Stimulated activated CD8-positive, alpha-beta memory T cell treated with anti-CD3 and anti-CD28 coated beads, Interleukin-4, amount 100 ng/mL, for 48 hours (primary cell): ENCODE measurements at places on chromosomes 5 and 9.

DNA sequence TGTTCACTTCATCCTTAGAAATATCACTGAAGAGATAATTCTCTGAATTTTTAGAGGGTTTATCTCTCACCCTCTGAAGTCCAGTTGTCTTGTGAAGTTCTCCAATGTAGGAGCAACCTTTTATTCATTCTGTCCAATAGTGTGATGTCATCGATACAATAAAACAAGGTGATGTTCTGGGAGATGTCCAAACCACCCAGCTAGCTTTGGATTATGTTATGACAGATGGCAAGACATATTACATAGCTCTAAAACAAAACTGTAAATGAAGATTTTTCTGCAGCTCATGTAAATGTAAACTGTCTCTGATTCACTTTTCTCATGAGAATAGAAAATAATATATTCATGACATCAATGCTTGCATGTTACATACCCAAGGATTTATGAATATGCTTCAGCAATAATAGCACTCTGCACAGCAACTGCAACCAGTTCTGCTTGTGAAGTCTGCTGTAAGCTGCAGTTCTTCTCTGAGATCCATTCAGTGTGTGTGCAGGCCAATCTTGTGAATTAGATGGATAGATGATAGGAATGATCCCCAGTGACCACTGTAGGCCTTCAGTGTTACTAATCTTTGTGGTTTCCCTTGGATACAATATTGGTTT lies 172.6 kb upstream of the CDH12 start:
- no peak for DNase-seq

DNA sequence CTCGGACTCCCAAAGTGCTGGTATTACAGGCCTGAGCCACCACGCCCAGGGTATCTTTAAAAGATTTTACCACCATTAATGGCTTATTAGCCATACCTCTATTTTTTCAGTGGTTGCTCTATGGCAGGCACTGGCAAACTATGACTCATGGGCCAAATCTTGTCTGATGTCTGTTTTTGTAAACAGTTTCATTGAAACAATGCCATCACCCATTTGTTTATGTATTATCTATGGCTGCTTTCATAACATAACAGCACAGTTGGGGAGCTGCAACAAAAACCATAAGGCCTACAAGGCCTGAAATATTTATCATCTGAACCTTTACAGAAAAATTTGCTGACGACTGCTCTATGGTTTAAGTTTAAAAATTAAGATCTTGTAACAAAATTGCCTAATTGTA lies 66.8 kb downstream of the SLC38A9 start:
- DNase-seq: no peak

DNA sequence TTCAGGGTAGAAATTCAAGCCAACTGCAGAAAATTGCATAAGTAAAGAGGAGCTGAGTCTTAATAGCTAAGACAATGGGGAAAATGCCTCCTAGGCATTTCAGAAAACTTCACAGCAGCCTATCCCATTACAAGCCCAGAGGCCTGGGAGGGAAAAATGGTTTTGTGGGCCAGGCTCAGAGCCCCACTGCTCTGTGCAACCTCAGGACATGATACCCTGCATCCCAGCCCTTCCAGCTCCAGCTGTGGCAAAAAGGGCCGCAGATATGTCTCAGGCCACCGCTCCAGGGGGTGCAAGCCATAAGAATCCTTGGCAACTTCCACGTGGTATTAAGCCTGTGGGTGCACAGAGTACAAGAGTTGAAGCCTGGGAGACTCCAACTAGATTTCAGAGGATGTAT lies 387.0 kb downstream of the ARRDC3 start:
- no peak for DNase-seq

DNA sequence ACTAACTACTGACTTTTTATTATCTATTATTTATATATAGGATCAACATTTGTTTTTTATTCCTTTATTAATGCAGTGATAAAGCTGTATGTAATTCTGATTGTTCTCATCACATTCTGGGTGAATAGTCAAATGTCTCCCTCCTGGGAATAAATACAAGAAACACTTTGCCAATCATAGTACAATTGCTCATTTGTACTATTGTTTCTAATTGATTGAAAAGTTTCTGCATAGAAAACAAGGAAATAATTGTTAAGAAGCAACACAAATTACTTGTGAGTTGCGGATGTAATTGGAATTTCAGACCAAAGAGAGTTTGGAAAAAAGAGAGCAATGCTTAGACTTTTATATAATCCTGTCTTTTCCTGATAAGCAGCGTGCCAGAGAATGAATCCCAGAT lies 1013.9 kb downstream of the EFNA5 start:
- DNase-seq: no peak

DNA sequence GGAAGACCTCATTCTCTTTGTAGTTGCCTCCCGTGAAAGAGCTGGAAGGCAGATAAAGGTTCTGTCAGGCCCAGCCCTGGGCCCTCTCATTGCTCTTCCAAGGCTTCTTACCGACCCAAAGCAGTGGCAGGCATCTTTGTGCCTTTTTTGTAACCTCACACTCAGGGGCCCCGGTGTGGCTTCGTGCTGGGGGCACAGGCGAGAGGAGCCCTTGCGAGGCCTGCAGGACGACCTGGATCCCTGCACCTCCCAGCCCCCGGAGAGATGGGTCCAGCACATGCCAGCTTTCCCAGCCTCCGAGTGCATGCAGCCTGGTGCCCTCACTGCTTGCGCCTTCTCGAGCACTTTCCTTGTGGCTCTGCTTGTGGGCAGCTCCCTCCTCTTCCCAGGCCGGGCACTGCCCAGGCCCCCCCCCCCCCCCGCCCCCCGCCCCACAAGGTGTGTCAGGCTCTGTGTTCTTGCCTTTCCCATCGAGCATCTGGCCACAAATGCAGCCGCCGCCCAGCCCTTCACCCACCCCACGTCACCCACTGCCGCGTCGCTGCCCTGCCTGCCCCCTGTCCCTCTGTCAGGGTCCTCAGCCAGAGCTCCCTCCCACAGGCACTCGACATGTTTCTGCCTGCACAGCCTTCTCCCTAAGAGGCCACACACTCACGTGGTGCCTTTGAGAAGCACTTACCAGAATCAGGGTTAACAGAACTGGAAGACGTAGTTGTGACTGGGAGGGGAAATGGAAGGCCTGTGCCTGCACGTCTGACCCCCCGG lies 63.7 kb upstream of the CACNA1B start:
- DNase-seq: no peak

DNA sequence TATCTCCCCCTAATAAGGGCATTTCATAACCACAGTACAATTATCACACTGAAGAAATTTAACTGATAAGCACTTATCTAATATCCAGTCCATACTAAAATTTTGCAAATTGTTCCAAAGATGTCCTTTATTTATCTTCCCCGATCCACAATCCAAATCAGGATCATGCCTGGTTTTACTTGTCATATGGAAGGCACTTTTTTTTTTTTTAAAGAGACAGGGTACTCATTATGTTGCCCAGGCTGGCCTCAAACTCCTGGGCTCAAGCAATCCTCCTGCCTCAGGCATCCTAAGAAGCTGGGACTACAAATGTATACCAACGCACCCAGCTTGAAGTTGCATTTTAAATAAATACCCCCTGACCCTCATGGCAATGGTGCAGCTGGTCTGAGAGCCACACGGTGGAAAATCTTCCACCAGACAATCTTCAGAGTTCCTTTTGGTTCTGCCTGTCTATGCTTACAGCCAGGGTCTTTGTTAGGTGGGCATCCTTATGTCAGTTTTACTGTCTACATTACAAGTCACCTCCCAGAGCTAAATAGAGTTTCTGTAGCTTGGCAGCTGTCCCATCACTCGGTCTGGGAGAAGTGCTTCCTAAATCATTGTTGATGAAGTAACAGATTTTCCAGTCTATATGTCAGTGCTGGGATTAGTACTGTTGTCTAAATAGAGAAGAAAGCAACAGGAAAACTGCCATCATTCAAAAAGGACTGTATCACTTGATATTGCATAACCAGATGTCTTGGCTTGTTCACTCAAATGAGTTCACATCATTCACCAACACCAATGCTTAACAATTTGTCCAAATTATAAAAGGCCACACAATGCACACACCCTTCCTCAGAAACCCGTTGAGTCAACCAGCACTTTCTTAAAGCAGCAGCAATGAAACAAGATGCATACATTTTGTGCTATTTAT lies 26.4 kb downstream of the PTPN3 start:
- no peak for DNase-seq

GRCh38 chr9:18720691-18721090 lies 246.7 kb downstream of the ADAMTSL1 start:
- DNase-seq: no peak

DNA sequence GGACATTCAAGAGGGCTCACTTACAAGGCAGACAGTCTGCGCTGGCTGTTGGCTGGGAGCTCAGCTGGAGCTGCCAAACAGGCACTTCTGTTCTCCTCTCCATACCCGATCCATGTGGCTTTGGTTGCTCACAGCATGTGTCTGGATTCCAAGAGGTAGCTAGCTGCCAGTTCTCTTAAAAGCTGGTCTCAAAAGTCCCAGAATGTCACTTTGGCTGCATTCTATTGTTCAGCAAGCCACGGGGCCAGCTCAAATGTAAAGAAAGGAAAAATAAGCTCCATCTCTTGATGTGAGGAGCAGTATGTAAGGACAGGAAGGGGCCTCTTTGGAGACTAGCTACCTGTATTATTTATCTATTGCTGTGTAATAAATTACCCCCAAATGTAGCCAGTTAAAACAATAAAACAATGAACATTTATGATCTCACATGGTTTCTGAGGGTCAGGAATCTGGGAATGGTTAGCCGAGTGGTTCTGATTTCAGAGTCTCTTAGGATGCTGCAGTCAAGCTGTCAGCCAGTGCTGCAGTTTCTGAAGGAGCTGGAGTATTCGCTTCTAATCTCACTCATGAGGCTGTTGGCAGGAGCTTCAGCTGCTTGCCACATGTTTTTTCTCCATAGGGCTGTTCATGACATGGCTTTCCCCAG lies 112.7 kb upstream of the CLINT1 start:
- no peak for DNase-seq

DNA sequence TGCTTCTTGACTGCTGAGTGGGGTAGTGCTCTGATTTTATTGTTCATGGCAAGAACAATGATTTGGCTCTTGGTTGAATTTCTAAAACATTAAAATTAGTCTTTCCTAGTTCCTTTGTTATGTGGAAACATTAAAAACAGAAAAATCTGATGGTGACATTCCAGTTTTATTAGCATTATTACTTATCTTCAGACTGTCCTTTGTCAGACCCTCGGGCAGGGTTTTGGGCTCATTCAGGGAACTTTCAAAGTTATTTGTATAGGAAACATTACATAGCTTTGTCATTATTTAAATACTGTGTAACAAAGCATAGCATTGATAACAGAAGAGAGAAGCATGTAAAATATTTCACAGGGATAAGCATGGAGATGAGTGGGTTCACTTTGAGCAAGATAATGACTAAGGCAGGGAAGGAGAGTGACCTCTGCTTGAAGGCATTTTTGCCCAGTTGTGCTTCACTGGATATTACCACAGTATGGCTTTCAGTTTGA lies 119.9 kb downstream of the KDM4C start:
- DNase-seq: no peak

DNA sequence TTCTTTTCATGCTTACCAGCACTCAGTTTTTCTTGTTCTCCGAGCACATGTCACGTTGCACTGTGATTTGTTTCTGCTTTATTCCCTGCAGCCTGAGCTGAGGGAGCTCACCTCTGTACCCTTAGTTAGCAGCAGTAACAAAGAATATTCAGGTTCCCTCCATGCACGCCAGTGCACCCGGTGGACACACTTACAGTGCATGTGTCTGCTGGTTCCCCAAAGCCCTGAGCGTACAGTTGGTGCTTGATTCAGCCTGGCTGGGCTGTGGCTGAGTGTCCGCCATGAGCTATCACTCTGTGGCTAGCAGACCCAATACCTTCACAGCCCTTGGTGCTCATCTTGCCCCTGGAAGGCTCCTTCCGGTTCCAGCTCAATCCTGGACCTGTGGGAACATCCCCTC lies 93.5 kb downstream of the MVB12B start:
- DNase-seq: peak; percentile 15

- DNase-seq: no peak
Observed at GRCh38 chr5:61234019-61234418, 71.8 kb upstream of the SMIM15 start.

GRCh38 chr9:72650206-72650605 lies 128.8 kb downstream of the TMC1 start:
- DNase-seq: no peak

DNA sequence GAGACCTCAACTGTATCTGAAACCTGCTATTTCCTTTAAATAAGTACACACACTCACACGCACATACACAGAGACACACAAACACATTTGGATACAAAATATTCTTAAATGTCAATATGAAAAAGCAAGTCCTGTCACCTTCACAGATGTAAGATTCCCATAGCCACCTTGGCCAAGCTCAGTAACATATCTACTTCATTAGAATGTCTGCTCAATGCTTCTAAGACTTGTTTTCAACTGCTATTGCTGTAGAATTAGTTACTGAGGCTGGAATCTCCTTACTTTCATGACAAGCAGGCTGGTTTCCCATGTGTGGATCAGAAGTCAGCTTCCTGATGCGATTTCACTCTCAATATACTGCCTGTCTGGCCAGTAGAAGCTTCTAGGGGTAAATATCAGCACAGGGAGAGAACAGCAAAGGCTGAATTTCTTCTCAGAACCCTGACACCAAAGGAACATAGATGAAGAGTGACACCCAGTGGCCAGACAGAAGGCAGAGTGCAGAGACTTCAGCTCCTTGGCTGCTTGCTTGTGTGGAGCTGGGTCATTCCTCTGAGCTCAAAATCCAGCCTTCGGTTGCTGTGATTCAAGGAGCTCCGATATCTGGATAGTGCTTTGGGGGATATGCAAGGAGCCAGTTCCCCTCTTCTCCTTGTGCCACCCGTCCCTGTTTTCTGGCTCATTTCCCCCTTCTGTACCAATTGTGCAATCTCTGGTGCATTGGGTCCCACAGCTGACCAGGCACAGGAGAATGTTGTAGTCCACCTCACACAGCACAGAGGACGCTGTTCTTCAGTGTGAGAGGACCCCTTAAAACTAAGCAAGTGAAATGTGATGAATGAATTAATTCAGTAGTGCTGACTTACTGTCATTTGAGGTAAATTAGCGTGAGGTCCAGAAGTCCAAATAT lies 26.6 kb upstream of the ABLIM3 start:
- peak; percentile 45 for DNase-seq

DNA sequence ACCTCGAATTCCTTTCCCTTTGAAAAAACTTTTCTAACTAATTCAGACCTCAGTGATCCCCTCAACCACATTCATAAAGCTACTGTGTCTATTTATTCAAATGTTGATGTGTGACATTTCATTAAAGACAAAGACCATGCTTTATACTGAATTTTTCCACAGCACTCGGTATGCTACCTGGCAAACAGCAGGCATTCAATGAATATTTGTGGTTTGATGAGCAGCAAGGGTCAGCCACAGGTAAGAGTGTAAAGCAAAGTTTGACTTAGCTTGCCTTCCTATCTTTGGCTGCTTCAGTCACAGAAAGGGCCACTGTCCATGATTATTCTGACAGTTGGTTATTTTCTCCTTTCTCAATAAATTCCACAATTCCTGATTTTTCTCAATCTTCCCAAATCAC lies 5.1 kb upstream of the CDC42SE2 start:
- DNase-seq: no peak

GRCh38 chr5:125214080-125214479 lies 467.6 kb upstream of the ZNF608 start:
- DNase-seq: no peak

GRCh38 chr5:56161927-56162326 lies 71.2 kb downstream of the ANKRD55 start:
- no peak for DNase-seq
